ENCODE measurements at places on chromosomes 3 and 15. TPM values are rescaled to one million over a fixed set of nuclear protein-coding genes. Genes with fewer than 3 reads are reported as not detected.

The CHST13 gene
- total RNA-seq = 1.0 TPM

The FBXO40 gene
- not detected for total RNA-seq

The CD276 gene
- 42.6 TPM for total RNA-seq

The ZNF660 gene
- total RNA-seq = 4.8 TPM

The HCLS1 gene
- total RNA-seq = 70.8 TPM

The CHRNA3 gene
- total RNA-seq = not detected

The FEZF2 gene
- not detected for total RNA-seq

GRCh38 chr15:81882504-81882903 is 163.3 kb downstream of the MEX3B start:
- H3K27me3 ChIP-seq = no peaks in the 10 kb centered on the region
- no peak overlapping the region for H3K27ac ChIP-seq
- H3K4me1 ChIP-seq = no peaks in the 10 kb centered on the region
- H3K4me3 ChIP-seq = no peak overlapping the region
- no peak for DNase-seq
- H3K36me3 ChIP-seq = no peaks in the 10 kb centered on the region

DNA sequence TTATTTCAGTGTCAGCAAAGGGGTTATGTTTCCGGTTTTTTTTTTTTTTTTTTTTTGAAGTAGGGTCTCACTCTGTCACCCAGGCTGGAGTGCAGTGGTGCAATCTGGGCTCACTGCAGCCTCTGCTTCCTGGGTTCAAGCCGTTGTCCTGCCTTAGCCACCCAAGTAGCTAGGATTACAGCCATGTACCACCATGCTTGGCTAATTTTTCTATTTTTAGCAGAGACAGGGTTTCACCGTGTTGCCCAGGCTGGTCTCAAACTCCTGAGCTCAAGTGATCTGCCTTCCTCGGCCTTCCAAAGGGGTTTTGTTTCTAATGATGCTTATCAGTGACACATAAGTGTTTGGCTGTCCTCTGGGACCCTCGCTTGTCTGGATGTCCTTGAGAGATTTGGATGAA is 235.7 kb upstream of the C2CD4B start:
- no peak overlapping the region for H3K4me3 ChIP-seq
- H3K4me1 ChIP-seq = peaks cover 7% of the 10 kb centered on the region
- H3K27ac ChIP-seq = no peak overlapping the region

- DNase-seq = no peak
- H3K4me1 ChIP-seq = peaks cover 6% of the 10 kb centered on the region
- no peaks in the 10 kb centered on the region for H3K36me3 ChIP-seq
- H3K27ac ChIP-seq = no peak overlapping the region
- no peaks in the 10 kb centered on the region for H3K27me3 ChIP-seq
- H3K4me3 ChIP-seq = no peak overlapping the region
Measured at GRCh38 chr3:133538154-133538553, 35.3 kb upstream of the CDV3 start.

DNA sequence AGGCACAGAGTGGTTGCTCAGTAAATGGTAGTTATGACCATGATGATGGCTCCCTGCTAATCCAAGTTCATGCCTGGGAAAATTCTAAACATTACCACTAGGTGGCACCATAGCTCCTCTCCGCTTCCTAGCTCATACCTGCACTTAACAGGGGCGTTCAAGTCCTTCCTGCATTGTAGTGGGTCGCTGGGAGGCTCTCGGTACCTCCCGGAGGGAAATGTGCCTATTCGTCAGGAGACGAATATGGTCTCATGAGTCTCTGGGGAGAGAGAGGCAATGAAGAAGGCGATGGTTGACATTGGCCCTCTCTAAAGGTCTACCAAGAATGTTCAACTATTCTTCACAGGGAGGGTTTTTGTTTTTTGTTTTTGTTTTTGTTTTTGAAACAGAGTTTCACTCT is 10.9 kb downstream of the MESP1 start:
- no peak overlapping the region for H3K4me3 ChIP-seq
- H3K4me1 ChIP-seq = no peaks in the 10 kb centered on the region
- peaks cover under 1% of the 10 kb centered on the region for H3K27me3 ChIP-seq
